ENCODE measurements at places on chromosomes 16 and 17.
A peak's percentile ranks its signal among the peaks of the same experiment; 100 is the strongest.

- DNase-seq, result no peak
Observed at GRCh38 chr16:20622498-20622870, 46.3 kb upstream of the ACSM2B start.

GRCh38 chr17:82215095-82215971, 2.7 kb upstream of the CCDC57 start:
- peak; percentile 34 for DNase-seq

- DNase-seq, result peak; percentile 85
Observed at GRCh38 chr17:37476431-37477120, 13.1 kb upstream of the DUSP14 start.

DNA sequence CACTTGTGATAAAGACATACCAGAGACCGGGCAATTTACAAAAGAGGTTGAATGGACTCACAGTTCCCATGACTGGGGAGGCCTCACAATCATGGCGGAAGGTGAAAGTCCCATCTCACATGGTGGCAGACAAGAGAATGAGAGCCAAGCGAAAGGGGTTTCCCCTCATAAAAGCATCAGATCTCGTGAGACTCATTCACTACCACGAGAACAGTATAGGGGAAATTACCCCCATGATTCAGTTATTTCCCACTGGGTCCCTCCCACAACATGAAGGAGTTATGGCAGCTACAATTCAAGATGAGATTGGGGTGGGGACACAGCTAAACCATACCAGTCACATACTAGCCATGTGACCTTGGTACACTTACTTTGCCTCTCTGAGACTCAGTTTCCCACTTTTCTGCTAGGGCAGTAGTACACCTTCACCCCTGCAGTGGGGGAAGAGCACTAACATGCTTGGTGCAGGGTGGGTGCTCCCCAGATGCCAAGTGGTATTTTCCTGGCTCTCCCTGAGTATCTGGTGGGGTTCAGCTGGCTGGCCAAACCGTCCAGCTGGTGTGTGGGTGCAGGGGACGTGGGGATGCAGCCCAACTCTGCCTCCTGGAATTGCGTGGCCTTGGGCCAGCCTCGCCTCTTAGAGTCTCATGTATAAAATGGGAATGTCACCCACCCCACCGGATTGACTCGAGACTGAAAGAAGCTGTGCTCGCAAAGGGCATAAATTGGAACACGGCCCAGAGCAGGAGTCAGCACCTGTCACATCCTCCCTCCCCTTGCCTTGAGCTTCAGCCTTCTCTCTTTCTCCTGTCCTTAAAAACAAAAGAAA, 364.1 kb downstream of the CPPED1 start:
- no peak for DNase-seq

GRCh38 chr17:82729479-82730260, 5.7 kb upstream of the FN3K start:
- DNase-seq, result no peak

GRCh38 chr16:54048586-54049495, 237.7 kb downstream of the IRX3 start:
- DNase-seq, result no peak

DNA sequence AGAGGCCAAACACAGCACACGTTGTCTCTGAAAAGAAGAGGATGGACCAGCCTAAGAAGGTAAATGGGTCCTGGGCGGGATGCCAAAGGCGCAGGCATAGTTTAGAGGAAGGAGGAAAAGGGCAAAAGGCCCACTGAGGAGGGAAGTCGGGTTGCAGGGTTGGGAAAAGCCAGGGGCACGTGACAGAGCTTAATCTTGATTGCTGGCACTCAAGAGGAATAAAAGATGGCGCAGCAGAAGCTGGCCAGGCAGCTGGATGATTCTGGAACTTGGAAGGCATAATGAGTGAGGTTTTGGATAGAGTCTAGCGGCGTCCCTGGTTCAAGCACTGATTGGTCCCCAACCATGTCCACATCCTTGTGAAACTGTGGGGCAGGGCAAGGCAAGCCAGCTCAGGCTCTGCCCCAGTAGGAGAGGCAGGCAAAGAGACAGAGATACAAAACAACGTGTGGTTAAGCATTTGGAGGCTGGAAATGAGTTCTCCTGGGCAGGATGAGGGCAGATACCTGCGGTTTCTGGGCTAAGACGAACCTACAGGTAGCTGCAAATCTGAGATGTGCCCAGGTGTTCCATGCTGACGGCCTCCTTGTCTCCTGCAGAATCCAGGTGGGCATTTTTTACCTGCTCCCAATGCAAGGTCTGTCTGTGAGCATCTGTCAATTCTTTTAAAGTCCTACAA, 52.7 kb upstream of the CIBAR2 start:
- DNase-seq, result no peak

GRCh38 chr16:3198334-3199072, 10.5 kb downstream of the OR1F1 start:
- DNase-seq, result no peak

DNA sequence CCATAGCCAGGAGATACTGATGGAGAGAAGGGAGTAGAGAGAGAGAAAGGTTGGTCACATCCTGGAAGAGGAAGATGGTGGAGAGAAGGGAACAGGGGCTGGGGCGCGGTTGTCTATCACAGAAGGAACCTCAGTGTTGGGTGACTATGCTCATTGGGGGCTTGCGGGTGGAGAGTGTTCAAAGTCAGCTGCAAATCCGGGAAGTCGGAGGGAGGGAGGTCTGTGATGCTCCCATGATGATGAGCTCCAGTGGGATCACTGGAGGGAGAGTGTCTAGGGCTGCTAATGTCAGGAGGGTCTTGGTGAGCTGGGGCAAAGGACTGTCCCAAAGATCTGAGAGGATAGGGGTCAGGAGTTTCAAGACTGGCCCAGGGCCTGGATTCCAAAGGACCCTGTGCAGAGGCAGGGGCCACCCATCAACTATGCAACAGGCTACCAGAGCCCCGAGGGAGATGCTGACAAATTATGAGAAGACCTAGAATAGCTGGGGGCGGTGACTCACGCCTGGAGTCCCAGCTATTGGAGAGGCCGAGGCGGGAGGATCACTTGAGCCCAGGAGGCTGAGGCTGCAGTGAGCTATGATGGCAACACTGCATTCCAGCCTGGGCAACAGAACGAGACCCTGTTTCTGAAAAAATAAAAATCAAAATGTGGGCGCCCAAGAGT, 2.6 kb downstream of the SPDYE4 start:
- no peak for DNase-seq

- no peak for DNase-seq
Observed at GRCh38 chr16:88074041-88074440, 122.8 kb downstream of the BANP start.

DNA sequence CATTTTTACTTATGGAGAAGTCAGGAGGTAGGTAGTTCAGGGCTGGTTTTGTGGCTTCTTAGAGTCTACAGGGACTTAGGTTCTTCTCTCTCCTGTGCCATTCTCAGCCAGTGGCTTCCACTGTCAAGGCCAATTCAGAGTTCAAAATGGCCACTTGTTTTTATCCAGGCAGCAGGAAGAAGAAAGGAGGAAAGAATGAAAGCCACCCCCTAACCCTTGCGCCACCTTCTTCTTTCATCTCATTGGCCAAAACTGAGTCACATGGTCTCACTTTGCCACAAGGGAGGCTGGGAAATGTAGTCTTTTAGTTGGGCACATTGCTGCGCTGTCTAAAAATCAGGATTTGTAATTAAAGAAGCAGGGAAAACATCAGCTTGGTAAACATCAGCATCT, 60.8 kb upstream of the MED9 start:
- peak; percentile 84 for DNase-seq

- DNase-seq, result no peak
Observed at GRCh38 chr16:68417711-68418301, 30.5 kb downstream of the SMPD3 start.

DNA sequence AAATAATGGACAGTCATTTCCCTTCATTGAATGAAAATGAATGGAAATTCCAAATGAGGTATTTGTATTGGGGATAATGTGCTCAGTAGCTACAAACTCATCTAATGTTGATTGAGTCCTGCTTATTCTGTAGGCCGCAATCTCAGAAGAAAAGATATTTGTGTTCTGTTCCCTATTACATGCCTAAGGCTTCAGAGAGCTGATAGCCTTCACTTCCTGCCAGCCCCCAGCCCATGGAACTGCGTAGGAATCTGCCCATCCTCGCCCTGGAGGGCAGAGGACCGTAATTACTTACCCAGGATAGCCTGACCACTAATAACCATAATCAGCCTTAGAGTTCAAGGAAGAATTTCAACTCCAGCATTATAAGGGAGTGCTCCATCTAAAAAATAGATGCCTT, 17.9 kb upstream of the SNTB2 start:
- no peak for DNase-seq

DNA sequence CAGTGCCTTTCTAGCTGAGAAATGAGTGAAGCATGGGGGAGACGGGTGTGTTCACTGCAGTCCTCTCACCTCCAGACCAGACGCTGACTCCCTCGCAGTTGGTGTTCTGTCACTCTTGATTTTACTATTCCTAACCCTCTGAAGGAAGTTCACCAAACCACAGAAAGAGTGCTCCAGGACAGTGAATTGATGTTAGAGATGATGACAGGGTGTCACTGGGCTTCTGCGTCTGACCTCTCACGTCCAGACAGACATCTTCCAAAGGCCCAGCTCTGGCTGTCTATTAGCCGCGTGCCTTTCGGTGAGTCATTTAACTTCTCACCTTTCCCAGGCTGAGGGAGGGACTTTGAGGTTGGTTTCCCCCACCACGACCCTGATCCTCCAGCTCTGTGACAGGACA, 8.2 kb downstream of the CRAMP1 start:
- DNase-seq, result no peak

DNA sequence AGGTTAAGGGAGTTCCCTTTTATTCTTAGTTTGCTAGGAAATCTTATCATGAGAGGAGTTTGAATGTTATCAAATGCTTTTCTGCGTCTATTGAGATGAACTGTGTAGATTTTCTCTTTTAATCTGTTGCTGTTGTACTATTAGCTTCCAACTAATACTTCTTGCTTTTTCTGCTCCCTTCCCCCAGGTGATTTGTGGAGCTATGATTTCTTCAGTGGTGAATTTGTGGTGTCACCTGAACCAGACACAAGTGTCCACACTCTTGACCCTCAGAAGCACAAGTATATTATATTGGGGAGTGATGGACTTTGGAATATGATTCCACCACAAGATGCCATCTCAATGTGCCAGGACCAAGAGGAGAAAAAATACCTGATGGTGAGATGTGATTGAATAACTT, 29.9 kb upstream of the BCAS3 start:
- no peak for DNase-seq

GRCh38 chr17:1206026-1206777, 26.4 kb upstream of the ABR start:
- no peak for DNase-seq

GRCh38 chr16:50812876-50813466, 71.1 kb downstream of the CYLD start:
- DNase-seq, result no peak

DNA sequence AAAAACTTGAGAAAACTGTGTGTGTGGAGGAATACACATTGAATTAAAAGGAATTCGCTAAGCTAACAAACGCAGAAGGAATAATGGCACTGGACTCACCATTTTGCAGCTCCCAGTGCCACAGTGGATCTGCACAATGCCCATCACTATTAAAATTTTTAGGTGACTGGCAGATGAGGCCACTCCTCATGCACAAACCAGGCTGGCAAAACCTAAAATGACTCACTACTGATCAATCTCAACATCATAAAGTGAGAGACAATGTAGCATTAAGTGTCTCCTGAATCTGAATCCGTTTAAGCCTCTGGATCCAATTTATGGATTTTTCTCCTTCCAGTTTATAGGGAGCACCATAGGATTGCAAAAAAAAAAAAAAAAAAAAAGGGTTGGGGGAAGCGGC, 20.6 kb downstream of the MYH10 start:
- DNase-seq, result no peak

- DNase-seq, result peak; percentile 44
Observed at GRCh38 chr16:65032387-65032786, 89.5 kb downstream of the CDH11 start.

DNA sequence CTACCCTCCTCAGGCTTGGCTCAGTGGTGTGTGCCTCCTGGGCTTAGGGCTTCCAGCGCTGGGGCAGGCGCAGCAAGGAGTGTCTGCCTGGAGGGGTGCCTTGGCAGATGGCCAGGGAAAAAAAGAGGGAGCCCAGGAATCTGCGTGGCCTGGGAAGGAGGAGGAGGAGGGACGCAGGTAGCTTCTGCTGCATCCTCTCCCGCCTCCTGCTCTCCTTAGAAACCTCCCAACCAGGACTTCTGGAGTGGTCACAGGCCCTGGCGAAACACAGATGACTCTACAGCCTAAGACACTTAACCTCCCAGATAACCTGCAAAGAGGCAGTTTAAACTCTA, 7.3 kb upstream of the BCAR1 start:
- no peak for DNase-seq

- peak; percentile 75 for DNase-seq
Observed at GRCh38 chr16:30786936-30787612, at the start of gene ZNF629. ZNF629 (minus strand) TSS chr16:30787205; CDS start chr16:30784482, 2,723 bp downstream.

GRCh38 chr16:72975809-72976437, 72.0 kb downstream of the ZFHX3 start:
- DNase-seq, result no peak

DNA sequence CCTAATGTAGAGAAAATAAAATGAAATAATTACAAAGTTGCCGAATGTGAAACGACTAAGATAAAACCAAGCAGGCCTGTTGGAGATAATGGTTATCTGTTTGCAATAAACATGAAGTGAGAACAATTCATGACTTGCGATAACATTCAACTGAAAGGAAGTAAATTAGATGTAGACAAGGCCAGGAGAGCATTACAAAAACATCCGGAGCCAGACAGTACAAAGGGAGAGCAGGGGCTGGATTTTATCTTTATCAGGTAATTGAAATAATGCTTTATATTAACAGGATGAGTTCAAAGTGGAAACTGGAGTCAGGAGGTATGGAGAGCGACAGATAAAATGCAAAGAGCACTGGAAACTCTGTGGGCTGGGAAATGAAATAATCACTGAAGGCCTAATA, 265.6 kb upstream of the GOT2 start:
- DNase-seq, result no peak

DNA sequence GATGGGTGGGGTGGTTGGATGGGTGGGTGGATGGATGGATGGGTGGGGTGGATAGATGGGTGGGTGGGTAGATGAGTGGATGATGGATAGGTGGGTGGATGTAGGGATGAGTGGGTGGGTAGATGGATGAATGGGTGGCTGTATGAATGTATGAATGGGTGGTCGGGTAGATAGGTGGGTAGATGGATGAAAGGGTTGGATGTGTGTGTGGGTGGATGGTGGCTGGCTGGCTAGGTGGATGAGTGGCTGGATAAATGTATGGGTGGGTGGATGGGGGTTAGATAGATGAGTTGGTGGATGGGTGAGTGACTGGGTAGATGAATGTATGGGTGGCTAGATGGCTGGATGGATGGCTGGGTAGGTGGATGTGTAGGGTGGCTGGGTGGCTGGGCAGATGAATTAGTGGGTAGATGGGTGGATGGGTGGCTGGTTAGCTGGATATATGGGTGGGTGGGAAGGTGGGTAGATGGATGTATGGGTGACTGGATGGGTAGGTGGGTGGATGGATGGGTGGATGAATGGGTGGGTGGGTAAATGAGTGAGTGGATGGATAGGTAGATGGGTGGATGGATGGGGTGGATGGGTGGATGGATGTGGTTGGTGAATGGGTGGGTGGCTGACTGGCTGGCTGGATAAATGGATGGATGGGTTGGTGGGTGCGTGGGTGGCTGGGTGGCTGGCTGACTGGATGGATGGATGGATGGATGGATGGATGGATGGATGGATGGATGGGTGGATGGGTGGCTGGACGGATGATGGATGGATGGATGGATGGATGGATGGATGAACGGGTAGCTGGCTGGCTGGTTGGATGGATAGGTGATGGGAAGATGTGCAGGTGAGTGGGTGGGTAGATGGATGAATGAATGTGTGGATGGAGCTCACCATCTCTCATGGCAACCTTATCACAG, 18.9 kb upstream of the GOSR2 start:
- DNase-seq, result no peak

Measured in EH (cell line).